ENCODE measurements at places on chromosomes 3 and 15.

- DNase-seq, result no peak
Measured at GRCh38 chr15:69742361-69742760, 289.7 kb downstream of the RPLP1 start.

DNA sequence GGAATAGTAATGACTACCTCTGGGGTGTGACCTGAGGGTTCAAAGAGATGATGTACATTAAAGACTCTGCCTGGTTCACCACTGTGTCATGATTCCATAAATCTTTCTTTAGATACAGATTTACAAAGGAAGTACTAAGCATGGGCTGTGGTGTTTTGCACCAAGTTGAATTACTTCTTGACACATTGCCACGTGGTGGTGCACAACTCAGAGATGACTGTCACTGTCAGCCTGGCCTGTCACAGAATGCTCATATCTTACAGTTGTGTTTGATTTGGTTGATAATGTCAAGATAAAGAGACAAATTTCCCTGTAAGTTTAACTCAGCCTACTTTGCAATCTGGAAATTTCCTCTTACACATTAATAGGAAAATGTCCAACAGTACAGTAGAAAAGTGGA, 3.2 kb downstream of the CTDSPL start:
- no peak for DNase-seq

DNA sequence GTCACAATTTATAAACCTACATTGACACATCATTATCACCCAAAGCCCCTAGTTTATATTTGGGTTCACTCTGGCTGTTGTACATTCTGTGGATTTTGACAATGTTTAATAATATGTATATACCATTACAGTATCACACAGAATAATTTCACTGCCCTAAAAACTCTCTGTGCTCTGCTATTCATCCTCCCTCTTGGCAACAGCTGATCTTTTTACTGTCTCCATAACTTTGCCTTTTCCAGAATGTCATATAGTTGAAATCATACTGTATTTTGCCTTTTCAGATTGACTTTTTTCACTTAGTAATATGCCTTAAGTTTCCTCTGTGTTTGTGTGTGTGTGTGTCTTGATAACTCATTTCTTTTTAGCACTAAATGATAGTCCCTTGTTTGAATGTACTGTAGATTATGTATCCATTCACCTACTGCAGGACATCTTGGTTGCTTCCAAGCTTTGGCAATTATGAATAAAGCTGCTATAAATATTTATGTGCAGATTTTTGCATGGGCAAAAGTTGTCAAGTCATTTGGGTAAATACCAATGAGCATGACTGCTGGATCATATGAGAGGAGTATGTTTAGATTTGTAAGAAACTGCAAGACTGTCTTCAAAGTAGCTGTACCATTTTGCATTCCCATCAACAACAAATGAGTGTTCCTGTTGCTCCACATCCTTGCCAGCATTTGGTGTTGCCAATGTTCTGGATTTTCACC, 9.5 kb downstream of the PARP15 start:
- DNase-seq, result no peak

DNA sequence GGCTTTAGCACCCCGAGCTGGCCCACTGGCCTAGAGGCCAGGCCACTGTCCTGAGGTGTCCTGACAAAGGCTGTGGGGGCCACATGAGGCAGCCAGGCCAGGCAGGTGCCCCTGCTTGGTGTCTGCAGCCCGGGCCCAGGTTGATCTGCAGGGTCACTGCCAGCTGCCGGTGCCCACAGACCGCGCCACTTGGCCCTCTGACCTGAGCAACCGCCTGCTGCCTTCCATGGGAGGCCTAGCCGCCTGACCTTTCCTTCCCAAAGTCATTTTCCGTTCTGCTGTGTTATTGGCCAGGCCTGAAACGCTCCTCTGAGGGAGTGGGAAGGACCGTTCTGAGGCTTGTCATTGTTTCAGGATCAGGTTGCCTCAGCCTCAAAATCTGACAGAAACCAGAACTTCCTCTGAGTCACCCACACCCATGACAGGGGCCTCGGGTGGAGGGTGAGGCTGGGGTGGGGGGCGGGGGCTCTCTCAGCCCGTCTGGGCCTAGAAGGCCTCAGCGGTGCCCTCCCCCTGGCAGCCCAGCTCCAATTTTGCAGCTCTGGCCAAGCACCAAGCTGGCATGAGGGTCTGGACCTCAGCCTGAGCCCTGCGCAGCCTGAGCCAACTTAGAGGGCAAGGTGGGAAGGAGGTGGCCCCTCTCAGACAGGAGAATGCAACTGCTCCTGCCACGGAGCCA, 140.7 kb upstream of the MEF2A start:
- peak; percentile 75 for DNase-seq

DNA sequence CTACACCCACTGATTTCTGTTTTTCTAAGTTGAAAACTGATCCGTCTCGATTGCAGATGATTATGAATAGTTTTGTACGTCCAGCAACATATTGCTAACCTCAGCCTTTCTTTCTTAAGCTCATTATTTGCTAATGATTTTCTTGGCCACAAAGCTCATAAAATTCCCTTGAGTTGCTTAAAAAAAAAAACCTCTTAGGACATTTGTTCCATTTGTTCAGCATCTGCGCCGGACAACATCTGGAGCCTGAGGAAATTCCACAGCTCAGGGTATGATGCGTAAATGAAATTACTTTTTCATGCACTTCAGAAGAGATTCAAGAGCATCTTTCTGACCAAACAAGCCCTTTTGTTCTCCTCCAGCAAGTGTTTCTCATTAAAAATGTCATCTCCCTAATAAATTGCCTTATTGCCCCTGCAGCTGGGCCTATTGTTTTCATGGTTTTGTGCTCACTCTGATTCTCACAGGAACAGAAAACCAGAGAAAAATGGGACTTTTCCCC, 249.1 kb upstream of the MCTP2 start:
- DNase-seq, result no peak

GRCh38 chr15:75031848-75032247, 8.5 kb downstream of the PPCDC start:
- no peak for DNase-seq

DNA sequence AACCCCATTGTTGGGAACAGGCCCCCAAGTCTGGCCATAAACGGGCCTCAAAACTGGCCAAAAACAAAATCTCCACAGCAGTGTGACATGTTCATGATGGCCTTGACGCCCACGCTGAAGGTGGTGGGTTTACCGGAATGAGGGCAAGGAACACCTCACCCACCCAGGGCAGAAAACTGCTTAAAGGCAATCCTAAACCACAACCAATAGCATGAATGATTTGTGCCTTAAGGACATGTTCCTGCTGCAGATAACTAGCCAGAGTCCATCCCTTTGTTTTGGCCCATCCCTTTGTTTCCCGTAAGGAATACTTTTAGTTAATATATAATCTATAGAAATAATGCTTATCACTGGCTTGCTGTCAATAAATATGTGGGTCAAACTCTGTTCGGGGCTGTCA, 47.7 kb downstream of the KLHDC8B start:
- DNase-seq, result no peak

GRCh38 chr3:42601896-42602581, 1.6 kb downstream of the NKTR start:
- DNase-seq, result no peak

- peak; percentile 35 for DNase-seq
Measured at GRCh38 chr15:33059184-33059583, 135.3 kb downstream of the FMN1 start.

DNA sequence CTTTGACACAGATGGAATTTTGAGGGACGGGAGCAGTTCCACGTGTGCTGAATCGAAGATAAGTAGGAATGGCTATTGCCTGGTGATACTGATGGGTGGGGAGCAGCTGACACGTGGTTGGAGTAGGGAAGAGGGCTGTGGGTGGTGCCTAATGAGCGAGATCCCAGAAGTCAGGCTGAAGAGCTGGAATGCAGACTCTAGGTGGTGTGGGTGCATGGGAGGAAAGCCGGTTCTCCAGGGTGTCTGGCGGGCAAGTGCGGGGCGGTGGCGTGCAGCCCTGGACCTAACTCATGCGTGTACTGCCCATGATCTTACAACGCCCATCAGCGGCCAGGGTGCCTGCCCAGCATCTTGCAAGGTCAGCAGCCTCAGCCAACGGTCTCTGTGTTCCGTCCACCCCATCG, 63.1 kb downstream of the ARNT2 start:
- DNase-seq, result no peak

DNA sequence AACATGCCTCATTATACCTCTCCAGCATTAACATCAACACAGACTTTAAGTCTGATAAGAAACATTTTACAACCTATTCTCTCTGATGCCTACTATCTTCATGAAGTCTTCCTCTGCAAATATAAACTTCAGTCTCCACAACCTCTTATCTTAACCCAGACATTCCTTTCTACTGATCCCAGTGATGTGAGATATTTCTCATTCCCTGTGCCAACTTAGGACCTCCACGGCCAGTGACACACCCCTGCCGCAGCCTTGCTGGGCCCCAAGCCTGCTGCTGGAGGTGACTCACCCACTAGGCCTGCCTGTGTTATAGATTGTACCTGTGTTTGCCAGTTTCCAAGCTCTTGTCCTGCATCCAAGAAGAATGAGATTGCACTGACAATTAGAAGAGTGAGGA, 734.5 kb upstream of the CADM2 start:
- no peak for DNase-seq

DNA sequence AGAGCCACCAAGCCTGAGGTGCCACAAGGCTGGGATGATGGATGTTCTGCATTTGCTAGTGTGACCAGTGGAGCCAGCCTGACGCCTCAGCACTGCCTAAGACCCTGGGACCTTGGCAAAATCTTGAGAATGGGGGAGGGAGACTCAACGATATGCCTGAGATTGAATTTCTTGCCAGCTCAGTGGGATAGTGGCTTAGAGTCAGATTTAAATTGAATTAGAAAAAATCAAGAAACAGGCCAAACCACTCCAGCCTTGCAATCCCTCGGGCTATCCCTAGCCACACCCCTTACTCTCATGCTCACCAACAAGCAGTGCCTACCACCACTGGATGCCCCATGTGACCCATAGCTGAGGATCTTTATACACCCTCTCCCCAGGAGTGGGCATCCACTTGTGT, 18.7 kb upstream of the PDE8A start:
- DNase-seq, result no peak

- no peak for DNase-seq
Measured at GRCh38 chr3:124652009-124652408, 78.2 kb upstream of the UMPS start.

DNA sequence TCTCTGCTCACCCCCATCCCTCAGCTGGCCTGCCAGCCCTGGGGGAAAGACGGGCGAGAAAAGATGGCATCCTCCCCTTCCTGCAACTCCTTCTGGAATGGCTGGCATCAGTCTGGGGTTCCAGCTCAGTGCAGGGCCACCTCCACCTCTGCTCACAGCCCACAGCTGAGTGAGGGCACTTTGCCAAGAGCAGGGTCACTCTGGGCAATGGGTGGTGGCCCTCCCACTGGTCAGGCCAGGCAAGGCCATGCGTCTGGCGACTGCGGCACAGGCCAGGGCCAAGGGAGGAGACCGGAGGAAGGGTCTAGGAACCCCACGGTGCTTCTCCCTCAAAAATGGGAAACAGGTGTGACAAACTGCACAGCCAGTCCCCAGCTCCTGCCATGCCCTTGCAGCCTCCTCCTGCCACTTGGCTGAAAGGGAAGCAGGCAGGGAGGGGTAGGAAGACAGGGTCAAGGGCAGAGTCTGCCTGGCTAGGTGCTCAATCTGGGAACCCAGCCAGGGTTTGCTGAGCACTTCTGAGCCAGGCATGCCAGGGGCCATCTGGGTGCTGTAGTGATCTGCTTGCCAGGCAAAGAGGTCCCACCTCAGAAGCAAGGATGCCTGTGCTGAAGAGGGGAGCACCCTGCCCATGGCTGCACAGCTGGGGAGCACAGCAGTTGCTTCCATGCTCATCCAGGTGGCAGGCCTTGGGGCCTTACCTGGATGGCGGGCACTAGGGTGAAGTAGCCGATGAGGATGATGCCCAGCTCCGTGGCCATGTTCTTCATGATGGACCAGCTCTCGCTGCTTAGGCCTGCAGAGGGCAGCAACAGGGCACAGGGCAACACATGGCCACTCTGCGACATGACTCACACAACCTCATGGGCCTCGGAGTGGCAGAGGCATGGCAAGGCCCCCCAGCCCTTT, 41.2 kb downstream of the PTPN23 start:
- DNase-seq, result no peak

DNA sequence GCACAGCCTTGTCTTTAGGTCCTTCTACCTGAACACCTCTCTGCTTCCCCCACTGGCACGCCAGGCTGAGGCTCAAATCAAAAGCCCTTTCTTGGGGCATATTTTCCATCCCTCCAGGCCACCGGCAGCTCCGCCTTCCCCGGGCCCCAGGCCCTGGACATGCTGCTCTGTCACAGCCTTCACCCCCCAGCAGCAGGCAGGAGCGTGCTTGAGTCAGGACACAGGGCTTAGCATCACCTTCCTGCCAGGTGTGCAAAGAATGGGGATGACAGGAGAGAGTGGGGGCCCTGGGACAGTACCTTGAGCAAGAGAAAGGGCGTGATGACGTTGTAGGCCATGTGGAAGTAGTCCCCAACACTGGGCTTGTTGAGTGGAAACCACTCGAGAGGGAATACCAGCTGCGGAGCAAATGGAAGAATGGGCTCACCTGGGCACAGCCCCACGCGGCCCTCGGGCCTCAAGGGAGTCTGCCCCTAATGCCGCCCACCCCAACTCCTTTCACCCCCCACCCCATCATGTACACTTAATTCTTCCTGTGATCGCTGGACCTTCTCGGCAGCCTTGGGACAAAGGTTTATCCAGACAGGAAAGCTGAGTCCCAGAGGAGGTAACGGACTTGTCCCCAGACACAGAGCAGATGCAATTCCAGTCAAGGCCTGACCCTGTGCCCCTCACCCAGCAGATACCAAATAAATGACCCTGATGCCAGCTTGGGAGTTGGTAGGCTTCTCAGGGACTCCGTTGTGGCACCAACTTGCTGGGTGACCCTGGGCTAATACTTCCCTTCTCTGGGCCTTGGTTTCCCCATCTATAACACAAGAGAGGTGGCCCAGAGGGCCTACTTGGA, 9.1 kb upstream of the CALML4 start:
- DNase-seq, result no peak

GRCh38 chr3:129597087-129597999, 9.1 kb downstream of the PLXND1 start:
- DNase-seq, result no peak

GRCh38 chr3:37703626-37704025, 158.1 kb upstream of the CTDSPL start:
- peak; percentile 14 for DNase-seq

- DNase-seq, result peak; percentile 49
Measured at GRCh38 chr15:81256916-81257315, 60.2 kb downstream of the IL16 start.

- DNase-seq, result no peak
Measured at GRCh38 chr3:185250247-185250646, 3.6 kb downstream of the EHHADH start.

GRCh38 chr15:64232400-64232799, 69.6 kb upstream of the PPIB start:
- no peak for DNase-seq
